ENCODE measurements at places on chromosomes 12 and 14.

GRCh38 chr12:106586803-106587684 lies 4.2 kb downstream of the RFX4 start:
- peaks cover 44% of the 10 kb centered on the region for H3K27me3 ChIP-seq
- H3K4me1 ChIP-seq: no peaks in the 10 kb centered on the region
- no peak overlapping the region for H3K4me3 ChIP-seq
- no peaks in the 10 kb centered on the region for H3K36me3 ChIP-seq
- no peak overlapping the region for H3K27ac ChIP-seq
- no peak for DNase-seq

DNA sequence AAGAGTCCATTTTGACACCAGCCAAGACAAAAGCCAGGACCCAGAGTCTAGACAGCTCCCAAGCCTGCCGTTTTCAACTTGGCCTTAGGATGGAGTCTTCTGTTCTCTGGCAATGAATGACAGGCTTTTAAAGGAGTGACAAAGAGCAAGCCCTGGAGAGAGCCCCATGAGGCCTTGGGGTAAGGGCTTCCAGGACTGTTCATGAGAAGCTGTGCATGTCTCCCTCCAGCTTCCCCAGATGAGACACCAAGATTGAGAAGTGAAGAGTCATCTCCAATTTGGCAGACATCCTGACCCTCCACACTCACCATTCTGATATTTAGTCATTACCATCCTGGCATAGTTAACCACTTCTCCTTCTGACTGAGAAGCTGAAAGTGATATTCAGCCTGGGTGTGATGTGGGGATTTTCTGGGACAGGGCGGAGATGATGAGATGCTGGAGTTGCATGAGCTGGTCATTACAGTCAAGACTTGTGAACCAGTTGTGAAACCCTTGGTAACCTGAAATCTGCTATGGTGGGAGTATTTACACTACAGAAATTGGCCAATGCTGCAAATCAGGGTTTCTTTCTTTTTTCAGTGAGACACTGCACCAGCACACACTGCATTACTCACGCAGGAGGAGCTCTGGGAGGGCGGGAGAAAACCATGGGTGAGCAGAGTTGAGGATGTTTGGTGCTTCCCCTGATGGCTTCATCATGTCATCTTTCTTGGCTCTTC lies 77.8 kb downstream of the VCPKMT start:
- no peak overlapping the region for H3K4me3 ChIP-seq
- DNase-seq: peak; percentile 96
- peaks cover 41% of the 10 kb centered on the region for H3K4me1 ChIP-seq

GRCh38 chr12:3655328-3655900 lies 97.5 kb downstream of the CRACR2A start:
- peak; percentile 19 for DNase-seq
- H3K27me3 ChIP-seq: no peaks in the 10 kb centered on the region
- H3K36me3 ChIP-seq: peaks cover 6% of the 10 kb centered on the region
- no peak overlapping the region for H3K27ac ChIP-seq
- H3K4me3 ChIP-seq: no peak overlapping the region

DNA sequence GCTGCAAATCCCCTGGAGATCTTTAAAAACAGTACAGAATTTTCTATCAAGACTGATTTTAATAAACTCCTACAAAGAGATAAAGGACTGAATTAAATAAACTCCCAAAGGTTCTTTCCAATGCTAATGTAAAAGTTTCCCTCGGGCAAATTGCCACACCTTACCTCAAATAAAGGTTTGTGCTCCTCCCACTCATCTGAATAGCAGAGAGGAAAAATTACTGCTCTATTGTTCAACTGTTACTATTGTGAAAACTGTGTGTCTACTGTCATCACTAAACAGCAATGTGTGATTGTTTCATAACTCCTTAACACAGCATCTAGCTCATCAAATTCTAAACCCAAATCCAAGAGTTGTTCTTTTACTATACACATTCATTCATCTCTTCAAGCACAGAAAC lies 3.2 kb downstream of the SPTLC2 start:
- H3K4me3 ChIP-seq: no peak overlapping the region
- no peaks in the 10 kb centered on the region for H3K36me3 ChIP-seq
- no peak for DNase-seq
- peaks cover 32% of the 10 kb centered on the region for H3K4me1 ChIP-seq
- H3K27me3 ChIP-seq: no peaks in the 10 kb centered on the region

DNA sequence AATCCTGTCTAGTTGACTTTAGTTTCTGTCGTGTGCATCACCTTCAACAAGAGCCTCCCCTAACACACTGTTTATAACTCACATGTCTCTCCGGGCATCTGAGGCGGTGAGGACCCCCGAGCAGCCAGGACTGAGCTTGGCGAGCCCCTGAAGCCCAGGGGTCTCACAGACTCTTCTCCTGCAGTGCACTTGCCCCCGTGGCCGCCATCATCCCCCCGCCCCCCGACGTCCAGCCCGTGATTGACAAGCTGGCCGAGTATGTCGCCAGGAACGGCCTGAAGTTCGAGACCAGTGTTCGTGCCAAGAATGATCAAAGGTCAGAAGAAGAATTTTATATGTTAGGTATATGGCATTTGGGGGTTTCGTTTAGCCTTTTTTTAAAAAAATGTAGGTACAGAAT lies 43.3 kb downstream of the SFSWAP start:
- no peaks in the 10 kb centered on the region for H3K27me3 ChIP-seq
- H3K4me1 ChIP-seq: no peaks in the 10 kb centered on the region
- no peak overlapping the region for H3K27ac ChIP-seq

DNA sequence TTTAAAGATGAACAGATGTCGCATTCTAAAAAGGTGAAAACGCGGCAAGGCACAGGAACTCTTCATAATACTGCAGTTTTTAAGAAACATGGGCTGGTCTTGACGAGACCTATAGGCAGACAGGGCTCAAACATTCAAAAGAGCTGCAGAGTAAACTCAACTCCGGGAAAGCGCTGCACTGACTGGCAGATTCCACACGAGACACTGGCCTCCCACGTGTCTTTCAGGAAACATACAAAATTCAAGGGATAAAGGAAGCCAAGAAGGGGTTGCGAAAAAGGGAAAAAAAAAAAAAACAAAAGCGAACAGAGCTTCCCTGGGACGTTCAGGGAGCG lies 614 bp upstream of the ARF6 start:
- DNase-seq: peak; percentile 90
- H3K36me3 ChIP-seq: peaks cover 7% of the 10 kb centered on the region
- H3K4me3 ChIP-seq: peak overlapping the region; percentile 98
- no peaks in the 10 kb centered on the region for H3K27me3 ChIP-seq

DNA sequence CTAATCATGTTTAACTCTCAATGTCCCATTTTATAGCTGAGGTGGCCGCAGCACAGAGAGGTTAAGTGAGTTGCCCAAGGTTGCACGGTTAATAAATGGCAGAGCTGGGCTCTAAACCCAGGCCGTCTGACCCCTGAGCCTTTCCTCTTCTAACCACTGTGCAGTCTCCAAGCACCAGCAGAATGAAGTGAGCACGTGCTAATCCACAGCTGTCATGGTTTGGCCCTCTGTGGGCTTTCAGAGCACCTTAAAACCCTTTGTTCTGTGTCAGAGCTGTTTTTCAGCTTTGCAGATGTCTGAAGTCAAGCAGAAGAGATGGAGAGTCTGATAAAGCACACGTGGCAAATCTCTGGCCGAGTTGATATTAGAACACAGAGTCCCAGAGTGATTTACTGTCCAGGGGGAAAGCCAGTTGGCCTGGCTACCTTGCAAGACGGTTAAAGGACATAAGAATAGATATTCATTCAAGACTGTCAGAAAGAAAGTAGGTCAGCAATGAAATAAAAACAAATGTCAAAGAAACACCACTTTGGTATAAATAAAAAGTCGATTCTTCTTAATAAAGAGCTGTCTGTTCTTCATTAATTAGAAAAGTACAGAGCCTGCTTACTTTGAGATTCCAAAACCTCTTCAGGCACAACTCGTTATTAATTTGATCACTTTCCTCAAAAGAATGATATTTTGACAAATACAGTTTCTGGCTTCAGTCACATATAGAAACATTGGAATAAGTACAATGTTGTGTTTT lies 107.3 kb downstream of the CRADD start:
- no peaks in the 10 kb centered on the region for H3K36me3 ChIP-seq
- H3K27ac ChIP-seq: no peak overlapping the region
- H3K4me3 ChIP-seq: no peak overlapping the region
- peak; percentile 61 for DNase-seq
- H3K4me1 ChIP-seq: peaks cover 31% of the 10 kb centered on the region

DNA sequence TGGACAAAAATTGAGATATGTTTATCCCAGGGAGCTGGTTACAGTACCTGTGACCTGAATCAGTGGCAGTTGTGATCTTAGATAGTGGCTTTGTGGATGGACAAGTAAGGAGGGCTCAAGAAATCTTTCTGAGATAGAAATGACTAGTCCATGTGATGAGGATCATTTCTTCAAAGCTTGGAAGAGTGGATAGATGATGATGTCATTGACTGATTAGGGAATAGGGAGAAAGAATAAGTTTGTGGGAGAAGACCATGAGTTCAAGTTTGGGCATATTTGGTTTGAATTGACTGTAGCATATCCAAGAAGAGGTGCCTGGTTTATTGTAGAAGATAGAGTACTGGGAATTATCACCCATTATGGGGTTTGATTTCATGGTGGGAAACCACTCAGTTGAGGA lies 336.7 kb upstream of the PRICKLE1 start:
- no peak for DNase-seq
- no peak overlapping the region for H3K4me3 ChIP-seq
- no peaks in the 10 kb centered on the region for H3K27me3 ChIP-seq
- no peak overlapping the region for H3K27ac ChIP-seq

- peak; percentile 58 for DNase-seq
- H3K27me3 ChIP-seq: no peaks in the 10 kb centered on the region
- no peaks in the 10 kb centered on the region for H3K36me3 ChIP-seq
- peaks cover 14% of the 10 kb centered on the region for H3K4me1 ChIP-seq
- no peak overlapping the region for H3K27ac ChIP-seq
- H3K4me3 ChIP-seq: no peak overlapping the region
These were observed 30.3 kb downstream of the PDE3A start for GRCh38 chr12:20398686-20399085.

GRCh38 chr14:22606380-22606779 lies 8.3 kb downstream of the ABHD4 start:
- H3K27ac ChIP-seq: no peak overlapping the region
- no peaks in the 10 kb centered on the region for H3K27me3 ChIP-seq
- H3K4me3 ChIP-seq: no peak overlapping the region
- peaks cover 9% of the 10 kb centered on the region for H3K4me1 ChIP-seq
- DNase-seq: no peak
- H3K36me3 ChIP-seq: peaks cover 54% of the 10 kb centered on the region

GRCh38 chr14:39615352-39615751 lies 183.1 kb upstream of the FBXO33 start:
- no peaks in the 10 kb centered on the region for H3K4me1 ChIP-seq
- H3K27me3 ChIP-seq: no peaks in the 10 kb centered on the region
- no peak overlapping the region for H3K4me3 ChIP-seq
- no peaks in the 10 kb centered on the region for H3K36me3 ChIP-seq

DNA sequence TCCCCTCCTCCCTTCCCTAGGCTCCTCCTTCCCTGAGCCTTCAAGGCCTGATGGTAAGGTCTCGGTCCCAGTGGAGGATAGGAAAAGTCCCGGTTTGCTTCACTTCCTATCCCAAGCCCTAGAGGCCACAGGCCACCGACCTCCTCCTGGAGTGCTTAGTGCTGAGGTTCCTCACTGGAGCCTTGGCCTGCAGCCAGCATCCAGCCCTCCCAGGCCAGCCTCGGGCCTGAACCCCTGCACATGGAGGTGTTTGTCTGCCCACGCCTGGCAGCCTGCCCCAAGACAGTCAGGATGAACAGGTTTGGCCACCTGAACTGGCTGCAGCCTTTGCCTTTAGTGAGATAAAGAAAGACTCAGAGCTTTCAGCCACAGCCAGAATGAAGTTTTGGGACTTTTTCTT lies 15.8 kb upstream of the KRT7 start:
- no peak overlapping the region for H3K27ac ChIP-seq
- H3K36me3 ChIP-seq: no peaks in the 10 kb centered on the region
- H3K27me3 ChIP-seq: peaks cover 9% of the 10 kb centered on the region
- no peak for DNase-seq
- H3K4me1 ChIP-seq: no peaks in the 10 kb centered on the region

All from common myeloid progenitor, CD34-positive (primary cell).